ENCODE measurements at places on chromosomes 6 and 20. TPM values are rescaled to one million over a fixed set of nuclear protein-coding genes. Genes with fewer than 3 reads are reported as not detected.

GRCh38 chr6:28586962-28587745, 61.5 kb downstream of the GPX5 start:
- peak; percentile 55 for DNase-seq

DNA sequence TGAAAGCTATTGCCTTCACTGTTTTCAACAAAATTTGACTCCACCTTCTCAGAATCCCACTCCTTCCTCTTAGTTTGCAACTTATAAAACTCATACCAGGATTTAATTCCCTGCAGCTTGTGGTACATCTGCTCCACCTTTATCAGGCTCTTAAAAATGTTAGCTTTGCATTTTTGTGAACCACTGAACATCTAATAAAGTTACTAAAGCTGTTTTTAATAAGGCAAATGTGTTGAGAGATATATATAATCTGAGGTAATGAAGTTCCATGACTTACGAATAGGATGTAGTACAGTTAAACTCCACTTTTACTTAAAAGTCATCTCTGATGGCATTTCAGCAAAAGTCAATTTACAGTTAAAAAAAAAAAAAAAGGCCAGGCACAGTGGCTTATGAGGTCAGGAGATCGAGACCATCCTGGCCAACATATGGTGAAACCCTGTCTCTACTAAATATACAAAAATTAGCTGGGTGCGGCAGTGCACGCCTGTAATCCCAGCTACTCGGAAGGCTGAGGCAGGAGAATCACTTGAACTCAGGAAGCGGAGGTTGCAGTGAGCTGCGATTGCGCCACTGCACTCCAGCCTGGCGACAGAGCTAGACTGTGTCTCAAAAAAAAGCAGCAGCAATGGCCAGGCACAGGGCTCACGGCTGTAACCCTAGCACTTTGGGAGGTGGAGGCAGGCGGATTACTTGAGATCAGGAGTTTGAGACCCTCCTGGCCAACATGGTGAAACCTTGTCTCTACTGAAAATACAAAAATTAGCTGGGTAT, 106.2 kb downstream of the KIF13A start:
- no peak for DNase-seq

DNA sequence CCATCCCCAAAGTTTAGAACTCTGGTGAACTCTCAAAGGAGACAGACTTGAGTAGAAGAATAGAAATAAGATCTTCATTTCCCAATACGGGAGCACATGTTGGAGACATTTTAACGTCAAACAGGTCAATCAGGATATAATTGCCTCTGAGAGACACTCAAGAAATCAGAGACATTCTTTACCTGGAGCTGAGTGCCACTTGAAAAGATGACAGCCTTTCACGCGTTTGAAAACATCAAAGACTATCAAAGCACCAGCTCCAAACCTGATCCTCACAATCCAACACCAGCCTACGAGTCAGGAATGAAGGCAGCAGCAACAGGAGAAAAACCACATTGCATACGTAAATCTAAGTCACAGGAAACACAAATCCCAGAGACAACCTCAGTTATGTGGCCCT, 571.5 kb upstream of the CDH4 start:
- DNase-seq, result no peak

GRCh38 chr20:62496568-62497218, 20.9 kb upstream of the GATA5 start:
- DNase-seq, result no peak

The COL11A2 gene
- total RNA-seq, result 0.38 TPM

The MUCL3 gene
- total RNA-seq, result not detected

The NKAIN2 gene
- not detected for total RNA-seq

GRCh38 chr6:11207199-11207968, 25.1 kb downstream of the NEDD9 start:
- peak; percentile 100 for DNase-seq

DNA sequence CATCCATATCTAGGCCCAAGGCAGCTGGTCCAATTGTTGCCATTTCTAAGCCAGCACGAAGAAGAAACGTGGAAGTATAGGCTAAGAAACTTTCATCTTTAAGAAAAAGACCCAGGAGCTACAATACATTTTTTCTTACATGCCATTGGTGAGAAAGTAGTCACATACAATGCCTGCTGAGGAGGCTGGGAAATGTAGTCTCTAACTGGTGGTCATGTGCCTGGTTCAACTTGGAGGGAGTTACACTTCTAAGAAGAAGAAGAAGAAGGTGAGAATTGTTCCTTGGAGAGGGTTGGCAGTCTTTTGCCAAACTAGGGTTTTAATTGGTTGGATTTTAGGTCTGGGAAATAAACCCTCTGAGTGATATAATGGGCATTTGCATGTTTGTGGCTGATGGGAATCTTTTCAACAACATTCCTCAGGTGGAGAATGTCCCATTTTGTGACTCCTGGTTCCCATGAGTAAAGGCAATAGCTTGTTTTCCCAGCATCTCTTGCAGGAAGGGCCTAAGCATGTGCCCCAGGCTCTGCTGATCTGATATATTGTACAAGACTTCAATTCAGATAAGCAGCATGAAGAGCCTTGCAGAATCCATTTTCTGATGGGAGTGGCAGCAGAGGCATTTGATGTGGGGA, 47.0 kb upstream of the PREP start:
- no peak for DNase-seq

- DNase-seq, result no peak
Observed at GRCh38 chr6:14995966-14996602, 249.8 kb upstream of the JARID2 start.

DNA sequence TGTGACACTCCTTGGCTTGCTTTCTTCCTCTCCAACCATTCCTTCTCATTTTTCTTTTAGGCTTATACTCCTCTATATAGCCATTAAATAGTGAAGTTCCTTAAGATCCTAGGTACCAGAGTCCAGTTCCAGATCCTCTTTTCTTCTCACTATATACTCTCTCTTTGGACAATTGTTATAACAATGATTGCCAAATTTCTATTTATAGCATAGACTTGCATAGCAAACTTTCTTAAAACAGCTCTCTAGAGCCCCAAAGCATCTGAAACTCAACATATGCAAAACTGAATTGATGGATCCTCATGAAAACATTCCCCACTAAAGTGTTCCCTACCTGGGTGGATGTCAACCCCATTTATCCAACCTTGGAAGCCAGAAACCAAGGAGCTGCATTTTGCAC, 13.4 kb downstream of the PHIP start:
- DNase-seq, result no peak

The CDYL gene
- total RNA-seq, result 46.7 TPM

DNA sequence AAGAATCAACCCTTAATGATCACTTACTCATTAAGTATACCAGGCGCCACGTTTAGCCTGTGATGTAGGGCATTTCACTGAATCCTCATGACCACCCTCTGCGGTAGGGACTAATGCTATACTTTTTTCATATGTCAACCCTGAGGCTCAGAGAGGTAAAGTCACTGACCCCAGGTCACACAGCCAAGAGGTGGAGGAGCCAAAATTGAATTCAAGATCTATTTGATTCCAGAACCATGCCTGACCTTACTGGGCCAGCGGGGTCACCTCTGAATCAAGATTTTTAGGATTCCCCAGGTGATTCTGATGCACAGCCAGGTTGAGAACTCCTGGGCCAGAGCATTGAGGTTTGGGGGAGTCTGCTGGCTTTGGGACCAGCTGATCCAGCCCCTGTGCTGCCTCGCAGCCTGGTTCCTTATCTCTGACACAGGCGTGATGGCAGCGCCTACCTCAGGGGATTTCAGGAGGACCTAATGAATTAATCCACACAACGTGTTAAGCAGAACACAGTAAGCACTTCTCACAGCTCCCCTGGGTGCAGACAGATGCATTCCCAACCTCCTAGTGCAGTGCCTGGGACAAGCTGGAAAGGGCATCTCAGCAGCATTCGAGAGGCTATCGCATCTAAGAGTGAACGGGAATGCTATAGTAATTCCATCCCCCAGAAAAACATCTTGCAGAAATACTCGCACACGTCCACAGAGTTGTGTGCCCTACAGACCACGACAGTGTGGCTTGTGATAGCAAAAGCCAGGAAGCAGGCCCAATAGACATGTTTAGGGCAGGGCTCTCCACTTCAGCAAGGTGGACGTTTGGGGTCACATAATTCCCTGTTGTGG, 101.4 kb upstream of the PTPN1 start:
- no peak for DNase-seq

GRCh38 chr20:17859002-17859615, 109.5 kb downstream of the SNX5 start:
- no peak for DNase-seq
